ENCODE measurements at places on chromosomes 16 and 17.

- no peak for ATAC-seq
Observed at GRCh38 chr17:900336-900934, 79.1 kb downstream of the NXN start.

DNA sequence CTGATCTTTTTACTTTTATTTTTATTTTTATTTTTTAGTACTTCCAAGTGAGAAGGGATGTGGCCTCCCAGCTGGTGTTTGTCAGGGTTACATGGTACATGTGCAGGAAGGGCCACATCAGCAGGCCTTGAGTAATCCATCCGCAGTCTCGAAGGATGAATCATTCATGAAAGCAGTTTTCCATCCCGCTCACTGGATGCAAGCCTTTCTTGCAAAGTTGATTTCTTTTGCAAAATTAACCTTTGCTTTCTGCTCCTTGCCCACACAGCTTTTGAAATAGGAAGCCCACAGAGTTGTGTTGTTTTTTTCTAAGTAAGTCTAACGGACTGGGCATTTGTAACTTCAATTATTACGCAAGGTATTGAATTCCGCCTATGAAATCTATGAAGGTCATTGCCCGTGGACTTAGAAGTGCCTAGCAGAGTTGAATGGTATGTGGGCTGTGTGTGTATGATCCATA, 157.4 kb downstream of the PRKCA start:
- peak; percentile 91 for ATAC-seq

DNA sequence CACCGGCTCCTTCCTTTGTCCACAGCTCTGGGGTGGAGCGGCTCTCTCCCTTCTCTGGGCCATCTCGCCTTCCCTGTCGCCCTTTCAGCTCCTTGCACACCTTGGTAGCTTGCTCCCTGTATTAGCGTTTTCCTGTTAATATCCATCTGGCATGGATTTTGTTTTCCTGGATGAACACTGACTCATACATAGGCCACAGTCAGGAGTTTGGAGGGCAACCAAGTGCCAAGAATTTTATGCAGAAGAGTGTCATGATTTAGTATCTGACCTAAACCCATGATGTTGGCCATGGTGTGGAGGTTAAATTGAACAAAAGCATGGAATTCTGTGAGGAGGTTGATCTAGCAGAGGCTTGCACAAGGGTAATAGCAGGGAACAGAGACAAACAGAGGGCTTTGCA, 180.9 kb downstream of the AIPL1 start:
- ATAC-seq: no peak

DNA sequence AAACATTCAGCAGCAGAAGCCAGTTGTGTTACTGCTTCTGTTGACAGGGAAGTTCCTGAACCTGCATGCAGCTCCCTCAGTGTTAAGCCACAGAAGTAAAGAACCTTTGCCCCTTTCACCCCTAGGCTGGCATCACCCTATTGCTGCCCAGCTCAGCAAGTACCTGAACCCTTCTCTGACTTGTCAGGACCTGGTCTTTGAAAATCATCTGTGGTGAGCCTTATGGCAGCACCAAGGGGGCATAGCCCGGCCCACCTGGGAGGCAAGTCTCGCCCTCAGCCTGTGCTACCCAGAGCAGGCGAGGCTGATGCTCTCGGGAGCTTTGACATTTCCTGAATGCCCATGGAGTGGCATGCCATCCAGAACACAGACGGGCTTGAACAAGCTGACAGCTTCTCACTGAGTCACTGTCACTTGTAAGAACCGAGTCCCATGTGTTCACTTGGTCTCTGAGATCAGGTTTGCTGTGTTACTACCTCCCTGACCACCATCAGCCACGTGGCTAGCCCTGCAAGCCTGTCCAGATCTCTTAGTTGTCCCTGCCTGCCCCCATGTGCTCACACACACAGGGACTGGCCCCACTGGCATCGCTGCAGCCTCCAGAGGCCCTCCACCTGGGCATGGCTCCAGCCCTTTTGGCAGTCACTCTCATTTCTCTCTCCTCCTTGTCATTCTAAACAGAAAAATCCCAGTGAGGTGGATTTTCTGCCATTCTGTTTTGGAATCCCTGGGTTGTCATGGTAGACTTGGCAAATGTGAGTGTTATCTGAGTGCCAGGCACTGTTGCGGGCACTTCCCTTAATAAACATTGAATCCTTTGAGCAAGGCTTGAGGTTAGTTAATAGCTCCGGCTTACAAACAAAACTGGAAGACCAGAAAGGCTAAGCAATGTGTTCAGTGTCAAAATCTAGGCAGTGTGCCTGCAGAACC, 2.9 kb upstream of the CARMIL2 start:
- peak; percentile 74 for ATAC-seq

DNA sequence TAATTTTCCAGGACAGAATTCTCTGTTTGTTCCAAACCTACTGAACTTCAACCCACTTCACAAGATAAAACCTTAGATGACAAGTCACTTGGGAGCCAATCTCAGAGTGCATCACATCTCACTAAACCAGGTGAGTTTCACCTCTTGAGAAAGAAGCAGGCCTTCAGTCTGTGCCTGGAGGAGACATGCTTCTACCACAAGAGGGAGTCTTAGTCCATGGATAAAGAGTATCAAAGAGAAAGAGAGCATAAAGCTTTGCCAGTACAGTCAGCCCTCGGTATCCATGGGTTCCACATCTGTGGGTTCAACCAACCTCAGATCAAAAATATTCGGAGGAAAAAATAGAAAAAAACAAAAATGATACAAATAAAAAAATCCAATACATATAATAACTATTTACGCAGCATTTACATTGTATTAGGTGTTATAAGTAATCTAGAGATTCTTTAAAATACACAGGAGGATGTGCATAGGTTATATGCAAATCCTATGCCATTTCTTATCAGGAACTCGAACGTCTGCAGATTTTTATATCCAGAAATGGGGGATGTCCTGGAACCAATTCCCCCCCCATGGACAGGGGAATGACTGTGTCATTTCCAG, 37.7 kb downstream of the DUSP14 start:
- no peak for ATAC-seq

- no peak for ATAC-seq
Observed at GRCh38 chr17:79407385-79407784, 203.5 kb downstream of the RBFOX3 start.

GRCh38 chr16:25366078-25366477, 108.4 kb upstream of the ZKSCAN2 start:
- no peak for ATAC-seq

GRCh38 chr17:42387661-42388380, 421 bp downstream of the STAT3 start:
- ATAC-seq: peak; percentile 13

GRCh38 chr16:85659805-85660511, 28.8 kb downstream of the GINS2 start:
- ATAC-seq: peak; percentile 74

DNA sequence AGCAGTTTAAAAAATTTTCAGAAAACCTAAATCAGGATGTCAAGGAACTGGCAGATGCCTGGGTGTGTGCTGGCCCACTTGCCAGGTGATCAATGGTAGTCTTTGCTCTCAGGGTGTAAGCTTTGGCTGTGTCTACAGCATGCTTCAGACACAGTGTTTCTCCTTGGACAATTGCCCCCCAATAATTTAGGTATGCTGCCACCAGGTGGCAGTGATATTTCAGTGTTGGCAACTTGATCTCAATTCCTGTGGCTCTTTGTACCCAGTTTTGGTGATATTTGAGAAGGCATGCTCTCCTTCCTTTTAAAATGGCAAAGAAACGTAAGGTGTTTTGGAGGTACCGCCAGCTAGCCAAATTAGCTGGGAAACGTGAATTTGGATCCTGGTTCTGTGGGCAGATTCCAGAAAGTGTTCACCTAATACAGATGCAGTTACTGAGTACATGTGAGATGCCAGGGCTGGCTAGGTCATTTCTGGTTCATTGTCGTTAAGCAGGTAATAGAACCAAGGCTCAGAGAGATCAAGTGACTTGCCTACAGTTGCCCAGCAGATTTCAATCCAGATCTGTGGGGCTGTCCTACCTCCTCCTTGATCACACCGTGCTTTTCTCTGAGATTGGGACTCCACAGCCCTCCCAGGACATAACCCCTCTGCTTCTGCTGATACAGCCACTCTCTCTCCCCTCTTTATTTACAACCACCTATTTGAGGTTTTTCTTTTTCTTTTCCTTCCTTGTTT, 155.6 kb upstream of the PLCG2 start:
- ATAC-seq: no peak

DNA sequence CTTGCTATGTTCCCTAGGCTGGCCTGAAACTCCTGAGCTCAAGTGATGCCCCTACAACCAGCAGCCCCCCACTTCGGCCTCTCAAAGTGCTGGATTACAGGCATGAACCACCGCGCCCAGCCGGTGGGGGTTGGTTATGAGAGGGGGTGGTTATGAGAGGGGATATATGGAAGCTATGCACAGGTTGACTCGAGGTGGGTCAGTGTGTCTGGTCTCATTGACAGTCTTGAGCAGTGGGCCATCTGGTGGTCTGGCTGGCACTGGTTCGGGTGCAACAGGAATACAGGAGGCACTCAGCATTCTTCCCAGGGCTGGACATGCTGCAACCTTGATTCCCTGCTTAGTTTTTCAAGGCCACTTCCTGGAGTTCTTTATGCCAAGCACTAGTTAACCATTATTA, 5.6 kb upstream of the STX1B start:
- no peak for ATAC-seq

GRCh38 chr17:30433514-30433913, 43.7 kb upstream of the GOSR1 start:
- no peak for ATAC-seq
